Keratinocyte (primary cell): ENCODE measurements at places on chromosomes 11 and 22. TPM values are rescaled to one million over a fixed set of nuclear protein-coding genes. Genes with fewer than 3 reads are reported as not detected.

SLC22A6 gene
- not detected in 3 replicates for polyA plus RNA-seq

AMOTL1 gene
- 62.4 to 110 TPM (median 86.5 TPM) in 3 replicates for polyA plus RNA-seq

DNA sequence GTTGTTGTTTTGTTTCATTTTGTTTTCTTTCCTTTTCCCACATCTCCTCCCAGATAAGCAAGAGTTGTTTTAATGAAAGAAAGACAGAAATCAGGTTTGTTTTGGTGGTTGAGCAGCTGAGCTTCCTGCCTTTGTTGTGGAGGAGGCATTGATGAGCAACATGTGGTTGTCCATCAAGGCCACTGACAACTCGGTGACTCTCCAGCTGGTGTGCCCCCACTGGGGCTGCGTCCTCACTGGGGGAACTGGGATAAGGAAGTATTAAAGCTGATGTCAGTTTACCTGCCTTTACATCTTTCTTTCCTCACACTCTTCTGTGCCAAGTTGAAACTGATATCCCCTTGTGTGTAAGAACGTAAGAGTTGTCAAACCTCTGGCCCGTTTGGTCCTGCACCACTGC is 5.9 kb downstream of the VPS26B start:
- no peak overlapping the region for H3K27ac ChIP-seq
- H3K4me1 ChIP-seq = peaks cover 16% of the 10 kb centered on the region
- H3K27me3 ChIP-seq = no peaks in the 10 kb centered on the region
- no peak overlapping the region for H3K4me3 ChIP-seq
- H3K36me3 ChIP-seq = peaks cover 14% of the 10 kb centered on the region
- no peak for DNase-seq

DNA sequence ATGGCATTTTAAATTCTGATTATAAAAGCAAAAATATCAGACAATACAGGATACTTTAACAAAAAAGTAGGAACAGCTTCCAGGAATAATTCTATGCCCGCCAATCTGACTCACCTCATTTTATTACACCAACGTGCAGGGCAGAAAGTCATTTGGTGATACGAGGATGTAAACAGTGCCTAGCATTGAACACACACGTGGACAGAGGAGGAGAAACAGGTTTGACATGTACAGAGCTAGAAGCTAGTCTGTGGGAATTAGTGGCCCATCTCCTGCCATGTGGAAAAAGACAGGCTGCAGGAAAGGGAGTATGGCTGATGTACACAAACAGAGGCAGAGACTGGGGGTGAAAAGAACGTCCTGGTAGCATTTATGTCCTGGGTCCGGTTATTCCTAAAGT is 9.0 kb upstream of the SPINDOC start:
- no peaks in the 10 kb centered on the region for H3K36me3 ChIP-seq
- H3K4me1 ChIP-seq = peaks cover 21% of the 10 kb centered on the region
- no peak overlapping the region for H3K4me3 ChIP-seq

GRCh38 chr11:35619116-35619854 is 1.0 kb downstream of the FJX1 start:
- peak overlapping the region; percentile 91 for H3K4me3 ChIP-seq
- H3K27me3 ChIP-seq = no peaks in the 10 kb centered on the region
- no peak for DNase-seq
- H3K36me3 ChIP-seq = no peaks in the 10 kb centered on the region

DNA sequence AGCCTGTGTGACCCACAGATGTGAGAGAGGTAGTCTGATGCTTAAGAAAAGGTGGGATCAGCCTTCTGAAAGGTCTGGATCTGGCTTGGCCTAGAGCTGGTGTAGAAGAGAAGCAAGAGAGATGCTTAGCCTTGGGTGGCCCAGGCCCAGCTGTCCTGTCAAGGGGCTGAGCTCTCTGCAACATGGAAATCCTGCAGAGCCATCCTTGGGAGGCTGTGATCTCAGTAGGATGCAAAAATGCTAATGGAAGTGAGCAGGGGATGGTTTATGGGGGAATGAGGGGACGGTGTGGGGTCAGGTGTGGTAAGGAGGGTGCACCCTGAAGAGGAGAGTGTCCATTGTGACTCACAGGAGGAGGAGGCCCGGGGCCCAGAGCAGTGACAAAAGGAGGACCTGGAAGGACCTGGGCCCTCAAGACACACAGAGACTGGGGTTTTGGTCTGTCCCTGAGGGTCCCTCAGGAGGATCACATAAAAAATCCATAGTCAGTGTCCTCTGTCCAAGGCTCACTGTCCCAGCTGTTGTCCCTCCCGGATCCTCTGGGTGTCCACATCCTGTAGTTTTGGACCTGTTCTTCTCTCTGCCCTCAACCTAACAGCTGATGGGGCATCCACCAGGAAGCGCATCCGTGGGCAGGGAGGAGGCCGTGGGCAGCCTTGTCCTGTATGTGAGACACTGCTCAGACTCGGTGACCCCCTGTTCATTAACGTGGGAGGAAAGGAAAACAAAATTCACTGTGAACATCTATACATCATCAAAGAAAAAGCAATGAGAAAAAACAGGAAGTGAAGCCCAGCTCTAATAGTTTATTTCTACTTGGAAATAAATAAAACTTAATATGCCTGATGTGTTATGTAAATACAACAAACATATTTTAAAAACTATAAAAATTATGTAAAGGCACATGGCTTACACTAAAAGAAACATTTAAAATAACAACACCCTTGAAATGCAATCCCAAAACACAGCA is 129.8 kb downstream of the ZNF280B start:
- no peak overlapping the region for H3K27ac ChIP-seq
- H3K4me1 ChIP-seq = no peaks in the 10 kb centered on the region
- DNase-seq = no peak
- H3K36me3 ChIP-seq = no peaks in the 10 kb centered on the region

DNA sequence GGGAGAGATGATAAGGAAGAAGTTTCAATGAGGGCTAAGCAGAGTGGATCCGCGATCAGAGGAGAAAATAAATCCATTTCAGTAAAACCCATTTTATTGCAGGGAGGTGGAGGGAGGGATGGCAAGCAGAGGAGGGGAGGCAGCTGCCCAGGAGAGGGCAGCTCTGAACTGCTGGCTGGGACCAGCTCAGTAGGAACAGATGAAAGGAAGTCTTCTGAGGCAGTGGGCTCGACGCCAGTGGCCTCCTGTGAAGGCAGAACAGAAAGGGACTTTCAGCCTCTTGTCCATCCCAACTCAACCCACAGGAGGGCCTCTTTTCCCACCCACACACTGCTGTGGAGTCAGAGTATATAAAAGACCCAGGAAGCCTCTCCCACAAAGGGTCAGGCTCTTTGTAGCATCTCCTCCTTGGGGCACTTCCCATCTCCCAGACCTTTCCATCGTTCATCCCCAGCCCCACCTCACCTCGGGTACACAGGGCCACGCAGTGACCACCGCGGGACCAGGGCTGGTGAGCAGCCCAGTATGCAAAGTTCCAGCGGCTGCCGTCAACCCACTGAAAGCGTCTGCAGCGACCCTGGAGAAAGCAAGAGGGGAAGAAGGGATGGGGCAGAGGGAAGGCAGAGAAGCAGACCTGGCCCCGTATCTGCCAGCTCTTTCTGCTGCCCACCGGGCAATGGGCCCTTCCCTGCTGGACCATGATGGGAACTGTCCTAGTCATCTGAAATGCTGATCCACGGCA is 3.0 kb downstream of the PRG2 start:
- no peak for DNase-seq
- no peak overlapping the region for H3K27ac ChIP-seq

CSRP3 gene
- not detected in 3 replicates for polyA plus RNA-seq

RTN4R gene
- polyA plus RNA-seq = 2.5 to 5.6 TPM (median 5.5 TPM) in 3 replicates

DNA sequence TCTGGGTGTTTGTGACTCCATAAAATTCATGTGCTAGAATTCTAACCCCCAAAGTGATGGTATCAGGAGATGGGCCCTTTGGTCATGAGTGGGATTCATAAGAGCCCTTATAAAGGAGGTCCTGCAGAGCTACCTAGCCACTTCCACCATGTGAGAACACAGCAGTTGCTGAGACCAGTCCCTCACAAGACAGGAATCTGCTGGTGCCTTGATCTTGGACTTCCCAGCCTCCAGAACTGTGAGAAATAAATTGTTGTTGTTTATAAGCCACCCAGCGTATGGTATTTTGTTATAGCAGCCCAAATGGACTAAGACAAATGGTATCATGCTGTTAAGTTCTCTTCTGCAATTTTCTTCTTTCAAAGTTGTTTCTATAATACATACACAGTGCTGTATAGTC is 1.5 kb upstream of the PLAAT5 start:
- H3K27me3 ChIP-seq = peaks cover 39% of the 10 kb centered on the region
- no peak overlapping the region for H3K4me3 ChIP-seq
- H3K36me3 ChIP-seq = no peaks in the 10 kb centered on the region

LMO2 gene
- 0.53 to 1.1 TPM (median 0.57 TPM) in 3 replicates for polyA plus RNA-seq

BIK gene
- 2.9 to 4.6 TPM (median 4.4 TPM) in 3 replicates for polyA plus RNA-seq

ADM gene
- polyA plus RNA-seq = 52.6 to 115 TPM (median 57.9 TPM) in 3 replicates

DNA sequence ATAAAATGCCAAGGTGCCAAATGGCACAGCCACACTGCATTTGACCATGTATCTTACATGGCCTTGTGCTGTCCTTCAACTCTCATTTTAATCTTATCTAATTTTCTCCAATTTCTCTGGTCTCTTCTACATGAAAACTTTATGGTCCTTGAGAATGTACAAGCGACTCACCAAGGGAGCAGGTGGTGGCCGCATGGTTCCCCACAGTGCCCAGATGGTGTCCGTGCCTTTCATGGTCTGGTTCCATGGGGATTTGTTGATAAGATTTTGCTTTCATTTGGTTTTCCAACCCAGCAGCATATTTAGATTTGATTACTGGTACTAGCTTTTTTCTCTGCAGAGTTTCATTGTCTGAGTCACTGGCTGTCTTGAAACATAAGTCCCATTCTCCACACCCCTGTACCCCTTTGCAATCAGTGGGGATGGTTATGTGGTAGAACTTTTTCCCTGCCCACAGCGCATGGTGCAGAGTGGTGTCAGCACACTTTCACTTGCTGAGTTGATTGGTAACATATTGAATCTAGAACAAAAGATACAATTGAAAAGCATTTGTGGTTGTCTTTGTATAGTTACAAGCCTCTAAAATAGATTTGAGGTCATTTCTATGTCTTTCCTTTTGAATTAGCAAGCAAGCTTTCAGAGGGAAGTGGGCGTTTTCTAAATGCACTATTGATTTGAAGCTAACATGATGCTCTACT is 24.1 kb downstream of the ZNRF3 start:
- no peaks in the 10 kb centered on the region for H3K27me3 ChIP-seq
- H3K4me3 ChIP-seq = no peak overlapping the region
- no peaks in the 10 kb centered on the region for H3K36me3 ChIP-seq
- peaks cover 37% of the 10 kb centered on the region for H3K4me1 ChIP-seq
- no peak for DNase-seq

DNA sequence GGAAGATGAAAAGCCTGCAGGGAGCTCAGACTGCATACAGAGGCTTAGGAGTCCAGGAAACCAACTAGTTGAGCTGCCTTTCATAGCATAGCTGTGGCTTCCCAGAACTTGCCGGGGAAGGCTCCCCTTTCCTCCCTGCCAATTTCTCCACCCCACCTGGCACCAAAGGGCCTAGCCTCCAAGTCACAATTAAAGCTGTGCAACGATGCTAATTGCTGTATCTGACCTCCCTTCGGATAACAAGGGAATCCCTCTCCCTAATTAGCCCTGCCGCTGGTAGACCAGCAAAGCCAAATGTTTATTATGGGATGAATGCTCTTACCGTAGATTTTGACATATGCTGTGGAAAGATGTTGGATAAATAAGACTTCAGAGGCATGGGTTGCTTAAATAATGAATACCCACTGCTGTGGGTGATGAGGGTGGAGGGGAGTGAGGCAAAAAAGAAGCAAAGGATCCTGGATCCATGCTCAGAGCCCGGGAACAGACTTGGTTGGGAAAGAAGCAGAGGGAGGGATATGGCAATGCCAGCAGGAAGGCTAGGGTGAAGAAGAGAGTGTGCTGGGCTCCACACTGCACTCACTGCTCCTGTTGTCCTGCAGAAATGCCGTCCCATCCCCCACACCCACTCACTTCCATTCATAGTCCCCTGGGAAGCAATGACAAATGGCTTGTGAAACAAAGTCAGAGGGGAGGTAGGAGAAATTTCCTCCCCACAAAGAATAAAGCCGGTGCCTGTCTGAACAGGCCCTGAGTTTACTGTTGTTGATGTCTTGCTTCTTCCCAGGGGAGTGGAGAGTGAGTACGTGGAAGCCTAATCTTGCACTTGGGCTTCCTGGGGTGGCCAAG is 608.1 kb upstream of the CADM1 start:
- H3K27ac ChIP-seq = no peak overlapping the region
- no peak for DNase-seq

DNA sequence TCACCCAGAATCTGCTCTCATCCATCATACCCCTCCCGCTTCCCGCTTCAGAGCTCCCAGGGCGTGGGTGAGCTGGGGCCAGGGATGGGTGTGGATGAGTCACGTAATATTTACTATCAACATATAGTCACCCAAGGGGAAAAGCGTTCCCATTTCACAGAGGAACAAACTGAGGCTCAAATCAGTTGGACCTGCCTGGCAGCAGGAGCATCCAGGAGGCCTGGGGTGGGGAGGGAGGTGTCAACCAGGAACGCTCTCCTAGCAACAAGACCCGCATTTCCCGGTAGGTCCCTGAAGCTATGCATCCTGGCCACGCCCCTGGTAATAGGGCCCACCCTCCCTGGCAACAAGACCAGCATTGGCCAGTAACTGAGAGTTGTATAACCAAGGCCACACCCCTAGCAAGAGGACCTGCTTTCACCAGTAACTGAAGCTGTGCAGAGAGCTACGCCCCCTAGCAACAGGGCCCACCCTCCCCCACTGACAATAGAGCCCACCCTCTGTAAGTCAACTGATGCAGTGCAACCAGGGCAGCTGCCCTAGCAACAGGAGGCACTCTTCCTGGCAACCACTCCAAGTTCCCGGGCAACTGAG is 32.7 kb upstream of the TXNRD2 start:
- H3K36me3 ChIP-seq = peaks cover 8% of the 10 kb centered on the region
- H3K4me3 ChIP-seq = no peak overlapping the region
- no peak overlapping the region for H3K27ac ChIP-seq
- DNase-seq = no peak

- H3K27ac ChIP-seq = no peak overlapping the region
- peaks cover 5% of the 10 kb centered on the region for H3K4me1 ChIP-seq
- H3K4me3 ChIP-seq = no peak overlapping the region
- H3K27me3 ChIP-seq = peaks cover 14% of the 10 kb centered on the region
Measured at GRCh38 chr11:123261345-123262106, 66.5 kb upstream of the CLMP start.

- no peaks in the 10 kb centered on the region for H3K36me3 ChIP-seq
- DNase-seq = no peak
- peaks cover 15% of the 10 kb centered on the region for H3K27me3 ChIP-seq
- peak within 1 kb of the TSS; percentile 78 for H3K27ac ChIP-seq
- H3K4me3 ChIP-seq = peak within 1 kb of the TSS; percentile 65
Measured at GRCh38 chr11:130159657-130160497, at the start of gene ST14. Gene ST14, plus strand, starts transcription at chr11:130159782. Its CDS starts 198 bp downstream, at chr11:130159980.
